NCI-H524 treated with DMSO at 0.1 percent for 48 hours (cell line): ENCODE measurements at places on chromosomes 5 and 9.

GRCh38 chr5:16497546-16497945, 31.9 kb upstream of the ZNF622 start:
- no peak for DNase-seq

DNA sequence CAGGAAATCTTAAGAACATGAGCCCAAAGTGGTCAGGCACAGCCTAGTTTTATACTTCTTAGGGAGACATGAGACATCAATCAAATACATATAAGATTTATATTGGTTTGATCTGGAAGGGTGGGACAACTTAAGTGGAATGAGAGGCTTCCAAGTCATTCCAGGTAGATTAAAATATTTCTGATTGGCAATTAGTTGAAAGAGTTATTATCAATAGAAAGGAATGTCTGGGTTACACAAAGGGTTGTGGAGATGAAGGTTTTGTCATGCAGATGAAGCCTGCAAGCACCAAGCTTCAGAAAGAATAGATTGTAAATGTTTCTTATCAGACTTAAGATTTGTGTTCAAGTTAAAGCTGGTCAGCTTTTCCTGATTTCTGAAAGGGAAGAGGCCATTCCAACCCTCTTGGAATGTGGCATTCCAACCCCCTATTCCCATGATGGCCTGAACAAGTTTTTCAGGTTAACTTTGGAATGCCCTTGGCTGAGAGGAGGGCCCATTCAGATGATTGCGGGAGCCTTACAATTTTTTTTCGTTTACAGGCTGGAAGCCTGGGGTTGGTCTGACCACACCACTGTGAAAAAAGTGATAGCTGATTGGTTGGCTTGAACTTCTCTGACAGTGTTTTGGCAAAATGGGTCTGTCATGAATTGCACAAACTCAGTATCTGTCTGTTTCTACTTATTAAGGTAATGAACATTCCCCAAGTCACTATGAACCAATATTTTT, 245.6 kb upstream of the RAI14 start:
- DNase-seq, result no peak

GRCh38 chr9:137311171-137311985, 9.3 kb upstream of the NRARP start:
- no peak for DNase-seq

- no peak for DNase-seq
Measured at GRCh38 chr9:6049798-6050197, 34.4 kb upstream of the RANBP6 start.

DNA sequence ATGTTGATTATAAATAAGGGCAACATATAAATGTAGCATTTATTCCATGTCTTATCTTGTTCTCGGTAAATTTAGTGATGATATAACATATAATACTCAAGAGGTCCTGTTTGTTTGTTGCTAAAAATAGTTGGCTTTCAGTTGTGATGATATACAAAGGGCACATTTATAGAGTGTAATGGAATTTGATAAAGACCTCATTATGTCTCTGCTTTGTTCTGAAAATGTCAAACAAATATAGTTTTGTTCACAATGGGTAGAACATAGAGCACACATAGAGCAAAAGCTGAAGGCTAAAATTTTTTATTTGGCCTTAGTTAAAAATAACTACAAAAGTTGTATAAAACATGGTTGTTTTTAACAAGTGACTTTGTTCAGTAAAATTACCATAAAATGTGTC, 477.1 kb upstream of the SMC2 start:
- no peak for DNase-seq

- DNase-seq, result no peak
Measured at GRCh38 chr5:153159616-153160015, 330.9 kb upstream of the GRIA1 start.

- no peak for DNase-seq
Measured at GRCh38 chr5:148839960-148840359, 13.5 kb downstream of the ADRB2 start.

DNA sequence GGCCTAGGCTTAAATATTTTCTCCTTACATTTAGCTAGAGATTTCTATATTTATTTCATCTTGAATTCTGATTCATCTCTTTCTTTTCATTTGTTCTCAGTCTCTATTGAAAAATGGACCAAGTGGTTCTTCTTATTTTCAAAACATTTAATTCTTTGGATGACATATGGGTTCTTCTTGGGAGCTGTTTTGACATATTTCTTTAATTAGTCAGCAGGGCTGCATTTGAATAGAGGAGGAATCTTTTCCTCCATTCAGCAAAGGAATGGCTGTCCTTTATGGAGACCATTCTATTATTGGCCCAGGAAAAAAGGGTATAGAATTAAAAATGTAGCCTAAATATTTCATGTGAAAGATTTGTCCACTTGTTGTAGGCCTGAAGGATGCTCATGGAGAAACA, 109.9 kb downstream of the RPS23 start:
- no peak for DNase-seq
